ENCODE measurements at places on chromosomes 1 and 21.

DNA sequence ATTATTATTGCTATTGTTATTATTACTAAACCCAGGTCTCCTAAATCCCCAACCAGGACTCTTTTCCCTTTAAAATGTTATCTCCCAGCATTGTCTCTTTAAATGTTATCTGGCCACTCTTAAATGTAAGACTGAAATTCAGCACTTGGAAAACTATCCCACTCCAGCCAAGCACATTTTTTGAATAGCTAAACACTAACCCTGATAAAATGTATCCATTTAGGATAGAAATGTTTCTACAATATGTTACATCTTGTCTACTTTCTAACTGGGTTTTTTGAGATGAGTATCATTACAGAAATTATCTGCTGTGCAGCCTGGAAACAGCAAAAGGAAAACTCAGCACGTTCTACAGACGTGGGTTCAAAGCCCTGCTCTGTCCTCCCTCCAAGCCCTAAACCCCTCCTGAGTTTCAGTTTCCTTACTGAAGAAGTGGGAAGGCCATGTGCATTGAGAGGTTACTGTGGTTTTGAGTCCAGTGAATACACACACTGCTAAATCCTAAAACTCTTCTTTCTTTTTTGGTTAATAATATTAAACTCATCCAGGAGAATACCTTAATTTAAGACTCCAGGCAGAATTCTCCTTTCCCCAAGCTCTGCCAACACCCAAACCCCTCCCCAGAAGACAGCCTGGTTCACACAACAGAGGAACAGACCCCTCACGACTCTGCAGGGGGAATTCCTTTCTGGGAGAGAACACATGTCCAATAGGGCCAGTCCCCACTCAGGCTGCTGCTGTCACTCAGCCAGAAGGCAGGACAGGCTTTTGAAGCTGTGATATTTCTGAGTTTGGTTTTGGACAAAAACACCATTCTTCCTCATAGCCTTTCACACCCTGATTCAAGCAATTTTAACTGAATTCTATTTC, 41.9 kb downstream of the HIVEP3 start:
- no peak for DNase-seq

- no peak for DNase-seq
Measured at GRCh38 chr1:186022184-186022583, 288.0 kb downstream of the HMCN1 start.

GRCh38 chr1:30376054-30376697, 347.2 kb downstream of the MATN1 start:
- DNase-seq = no peak

GRCh38 chr1:62057641-62058290, 136.9 kb upstream of the L1TD1 start:
- DNase-seq = no peak

DNA sequence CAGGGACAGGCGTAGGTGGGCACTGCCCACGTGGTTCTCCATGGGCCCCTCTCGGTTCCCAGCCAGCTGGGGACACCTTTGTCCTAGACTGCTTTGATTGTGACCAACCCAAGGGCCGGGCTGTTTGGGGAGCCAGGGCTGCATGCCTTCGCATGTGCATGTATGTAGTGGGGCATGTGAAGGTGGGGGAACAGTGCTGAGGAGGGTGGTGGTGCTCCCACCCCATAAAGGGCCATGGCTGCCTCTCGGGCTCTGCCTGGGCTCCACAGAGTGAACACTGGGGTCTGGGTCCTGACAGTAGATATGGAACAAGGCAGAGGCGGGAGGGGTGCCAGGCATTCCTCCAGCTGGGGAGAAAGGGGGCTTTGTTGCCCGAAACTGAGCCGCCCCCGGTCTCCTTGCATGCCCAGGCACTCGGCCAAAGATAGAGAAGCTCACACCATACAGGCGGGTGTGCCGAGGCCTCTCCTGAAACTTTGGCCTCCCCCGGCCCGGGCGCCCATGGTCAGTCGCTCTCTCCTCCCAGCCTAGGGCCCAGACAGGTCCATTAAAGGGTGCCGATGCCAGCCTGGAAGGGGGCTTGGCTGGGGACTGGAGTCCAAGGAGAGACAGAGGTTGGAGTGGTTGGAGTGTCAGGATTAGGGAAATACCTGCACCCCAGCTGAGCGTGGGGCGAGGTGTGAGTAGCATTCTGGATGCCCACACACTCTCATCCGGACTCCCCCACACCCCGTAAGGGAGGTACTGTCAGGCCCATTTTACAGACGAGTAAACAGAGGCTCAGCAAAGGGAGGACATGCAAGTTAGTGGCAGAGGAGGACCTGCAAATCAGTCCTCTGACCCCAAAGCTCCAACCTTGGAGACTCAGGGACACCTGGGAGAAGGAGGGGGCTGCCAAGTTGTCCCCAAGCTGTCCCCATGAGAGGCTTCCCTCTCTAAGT, 41.1 kb downstream of the EPHA2 start:
- DNase-seq = no peak

- no peak for DNase-seq
Measured at GRCh38 chr1:15952317-15953258, 23.3 kb downstream of the ZBTB17 start.

DNA sequence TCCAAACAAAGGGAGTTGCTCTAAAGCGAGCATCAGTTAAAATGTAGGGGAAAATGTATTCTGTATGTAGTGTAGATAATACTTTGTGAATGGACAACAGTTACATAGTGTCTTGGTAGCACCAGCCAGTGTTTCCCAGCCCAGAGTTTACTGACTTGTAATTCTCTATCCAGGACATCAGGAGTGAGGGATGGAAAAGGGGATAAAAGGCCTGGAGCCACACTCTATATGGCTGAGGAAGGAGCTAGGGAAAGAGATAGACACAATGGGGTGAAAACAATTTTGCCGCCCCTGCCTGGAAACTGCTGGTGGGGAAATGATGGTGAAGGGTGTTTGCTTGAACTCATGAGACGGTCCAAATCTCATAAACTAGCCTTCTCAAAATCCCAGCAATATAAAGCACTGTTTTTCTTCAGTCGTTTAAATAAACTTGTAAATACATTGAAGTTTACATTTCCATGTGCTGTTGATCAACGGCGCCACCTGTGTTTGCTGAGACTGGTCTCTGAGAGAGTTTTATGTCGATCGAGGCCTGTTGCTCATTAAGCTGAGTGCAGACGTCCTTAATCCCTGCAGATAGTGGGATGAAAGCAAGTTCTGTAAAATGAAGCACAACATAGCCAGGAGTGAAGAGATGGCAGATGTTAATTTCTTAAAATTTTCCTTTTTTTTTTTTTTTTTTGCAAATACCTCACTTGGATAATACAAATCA, 27.9 kb upstream of the AGO1 start:
- DNase-seq = no peak

- DNase-seq = no peak
Measured at GRCh38 chr1:84192681-84193080, 48.6 kb downstream of the PRKACB start.

GRCh38 chr1:159978107-159978398, 24.0 kb upstream of the SLAMF9 start:
- no peak for DNase-seq

DNA sequence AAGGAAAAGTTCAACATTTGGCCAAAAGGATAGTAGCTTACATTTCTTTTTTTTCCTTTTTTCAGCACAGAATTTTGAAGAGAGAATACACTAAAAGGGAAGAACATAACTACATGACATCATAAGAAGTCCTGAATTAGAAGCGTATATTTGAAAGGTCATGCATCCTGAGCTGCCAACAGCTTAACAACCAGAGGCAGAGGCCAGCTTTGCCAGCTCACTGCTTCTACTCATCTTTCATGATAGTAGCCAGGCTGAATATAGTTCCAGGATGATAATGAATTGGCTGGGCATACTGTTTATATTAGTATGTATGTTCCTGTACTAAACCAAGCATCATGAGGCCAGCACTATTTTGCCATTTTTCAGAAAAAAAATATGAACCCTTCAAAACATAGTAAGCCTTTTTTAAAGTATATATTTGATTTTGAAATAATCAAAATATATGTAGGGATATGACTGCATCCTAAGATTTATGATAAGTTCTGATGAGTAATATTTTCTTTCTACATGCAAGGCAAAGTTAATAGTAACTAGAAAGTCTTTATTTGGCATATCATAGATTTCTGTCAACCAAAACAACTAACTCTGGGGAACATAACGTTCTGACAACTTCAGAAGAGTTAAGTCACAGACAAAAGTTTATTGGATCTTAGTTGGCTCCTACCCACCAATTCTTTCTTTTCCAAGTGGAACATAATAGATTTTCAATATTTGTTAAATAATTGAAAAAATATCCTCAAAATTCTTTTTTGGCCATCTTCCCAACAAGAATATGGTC, 123.2 kb downstream of the DPYD start:
- no peak for DNase-seq

- DNase-seq = no peak
Measured at GRCh38 chr1:27823784-27824183, 6.8 kb upstream of the PPP1R8 start.

DNA sequence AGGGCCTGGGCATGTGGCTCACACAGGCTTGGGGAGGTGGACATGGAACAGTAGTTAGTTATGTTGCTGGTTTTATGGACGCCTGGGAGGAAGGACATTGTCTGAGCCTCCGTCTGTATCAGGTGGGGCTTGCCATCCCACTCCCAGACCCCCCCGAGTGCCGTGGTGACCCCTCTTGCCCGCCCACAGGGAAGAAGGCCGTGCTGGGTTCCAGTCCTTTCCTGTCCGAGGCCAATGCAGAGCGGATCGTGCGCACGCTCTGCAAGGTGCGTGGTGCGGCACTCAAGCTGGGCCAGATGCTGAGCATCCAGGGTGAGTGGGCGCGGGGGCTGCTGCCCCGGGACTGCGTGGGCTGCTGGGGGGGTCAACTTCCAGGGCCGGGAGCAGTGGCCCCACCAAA, 41.7 kb downstream of the COQ8A start:
- no peak for DNase-seq

- no peak for DNase-seq
Measured at GRCh38 chr1:176601348-176601747, 138.4 kb downstream of the PAPPA2 start.

DNA sequence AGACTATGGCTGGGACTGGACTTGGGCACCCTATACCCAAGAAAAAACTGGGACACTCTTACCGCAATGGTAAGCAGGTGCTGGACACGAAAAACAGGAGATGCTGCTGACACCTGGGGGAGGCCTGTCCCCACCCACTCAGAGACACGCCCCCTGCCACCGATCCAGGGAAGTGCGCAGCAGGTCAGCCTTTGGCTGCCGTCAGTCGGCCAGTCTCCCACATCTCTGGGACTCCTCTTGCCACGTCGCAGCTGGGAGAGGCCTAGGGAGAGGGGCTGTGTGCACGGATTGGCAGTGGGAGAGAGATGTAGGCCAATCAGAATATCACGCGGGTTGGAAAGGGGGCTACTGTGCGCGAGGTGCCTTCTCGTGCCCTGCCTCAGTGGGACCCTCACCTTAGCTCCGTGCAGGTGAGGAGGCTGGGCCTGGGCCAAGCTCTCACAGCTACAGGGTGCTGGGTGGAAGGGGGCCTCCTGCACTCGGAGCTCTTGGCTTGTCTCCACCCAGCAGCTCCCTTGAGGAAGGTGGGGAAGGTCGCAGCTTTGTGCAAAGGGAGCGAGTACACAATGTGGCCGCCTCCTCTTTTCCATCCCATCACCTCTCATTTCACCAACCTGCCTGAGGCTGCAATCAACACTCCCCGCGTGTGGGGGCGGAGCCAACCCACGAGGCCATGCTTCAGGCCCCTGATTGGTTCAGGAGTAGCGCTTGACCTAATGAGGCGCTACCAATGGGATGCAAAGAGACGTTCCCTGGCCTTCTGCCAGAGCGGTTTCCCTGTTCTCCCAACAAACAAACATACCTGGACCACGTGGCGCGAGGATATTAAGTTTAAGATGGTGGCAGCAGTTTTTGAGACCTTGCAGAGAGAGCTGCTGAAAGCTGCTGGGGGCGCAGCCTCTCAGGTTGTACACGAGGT, 25.7 kb upstream of the LDLRAP1 start:
- no peak for DNase-seq

DNA sequence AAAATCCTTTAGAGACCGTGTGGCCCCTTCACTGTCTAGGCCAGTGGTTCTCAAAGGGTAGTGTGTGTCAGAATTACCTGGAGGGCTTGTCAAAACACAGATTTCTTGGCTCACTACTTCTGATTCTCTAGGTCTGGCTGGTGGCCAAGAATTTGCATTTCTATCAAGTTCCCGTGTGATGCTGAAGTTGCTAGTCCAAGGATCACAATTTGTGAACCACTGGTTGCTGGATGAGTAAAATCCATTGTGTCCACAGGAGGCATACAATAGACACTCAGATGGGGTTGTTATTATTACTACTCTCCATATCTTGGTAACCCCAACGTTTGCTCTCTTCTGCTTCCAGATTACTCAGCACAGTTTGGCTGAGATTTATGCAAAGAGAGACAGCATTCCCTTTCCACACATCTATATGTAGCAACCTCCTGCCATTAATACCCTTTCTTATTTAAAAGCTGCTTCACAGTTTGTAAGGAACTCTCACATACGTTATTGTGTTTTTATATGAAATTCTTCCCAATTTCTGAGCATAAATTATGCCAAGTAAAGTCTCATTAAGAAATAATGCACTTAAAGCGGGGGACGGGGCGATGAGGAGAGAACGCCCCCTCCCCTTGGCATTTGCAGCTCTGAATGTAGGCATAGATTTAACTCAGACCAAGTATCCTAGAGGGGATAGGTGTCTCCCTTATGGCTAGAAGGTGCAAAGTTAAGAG, 720 bp upstream of the TMCC2 start:
- no peak for DNase-seq

GRCh38 chr21:38810034-38810825, 4.5 kb downstream of the ETS2 start:
- DNase-seq = no peak

GRCh38 chr1:162285149-162285561, 91.5 kb downstream of the SPATA46 start:
- no peak for DNase-seq

- DNase-seq = no peak
Measured at GRCh38 chr1:77202751-77203150, 16.5 kb downstream of the PIGK start.

DNA sequence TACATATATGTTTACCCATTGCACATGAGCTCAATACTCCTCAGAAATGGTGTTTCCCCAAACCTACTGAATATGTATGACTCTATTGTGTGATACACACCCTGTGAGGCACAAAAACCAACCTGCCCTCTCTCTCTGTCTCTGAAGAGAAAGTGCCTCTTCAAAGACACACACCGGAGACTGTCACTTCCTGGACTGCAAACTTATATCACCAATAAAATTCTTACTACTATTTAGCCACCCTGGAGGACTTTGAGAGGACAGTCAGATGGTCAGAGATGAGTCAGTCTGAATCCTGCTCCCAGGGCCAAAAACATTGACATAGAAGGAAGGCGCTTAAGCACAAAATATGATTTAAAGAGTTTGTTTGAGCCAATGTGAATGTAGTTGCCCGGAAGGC, 110.4 kb downstream of the PPIAL4G start:
- DNase-seq = peak; percentile 60

DNA sequence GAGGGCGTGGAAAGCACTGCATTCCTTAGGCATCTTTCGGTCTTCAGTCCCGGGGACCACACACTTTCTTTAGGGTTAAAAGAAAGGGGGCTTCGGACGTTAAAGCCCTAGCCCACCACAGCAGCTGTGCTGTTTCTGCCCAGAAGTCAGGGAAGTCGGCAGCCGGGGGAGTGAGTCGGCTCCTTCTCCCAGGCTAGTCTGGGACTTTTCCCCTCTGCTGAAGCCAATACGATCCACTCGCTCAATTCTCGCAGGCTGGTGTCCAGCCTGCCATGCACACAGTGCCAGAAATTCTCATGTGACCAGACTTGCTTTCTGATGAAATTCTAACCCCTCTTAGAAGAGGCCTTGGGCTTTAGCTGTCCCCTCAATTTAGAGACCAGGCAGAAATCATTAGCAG, 67.7 kb downstream of the BCAR3 start:
- DNase-seq = no peak

- DNase-seq = no peak
Measured at GRCh38 chr1:59173721-59174120, 123.2 kb upstream of the FGGY start.

GRCh38 chr1:33094971-33095604, 14.1 kb downstream of the AZIN2 start:
- DNase-seq = no peak
